Kasumi-1 (cell line): ENCODE measurements at places on chromosomes 13 and 19.

- DNase-seq = no peak
Measured at GRCh38 chr19:12695997-12696365, 450 bp downstream of the FBXW9 start.

DNA sequence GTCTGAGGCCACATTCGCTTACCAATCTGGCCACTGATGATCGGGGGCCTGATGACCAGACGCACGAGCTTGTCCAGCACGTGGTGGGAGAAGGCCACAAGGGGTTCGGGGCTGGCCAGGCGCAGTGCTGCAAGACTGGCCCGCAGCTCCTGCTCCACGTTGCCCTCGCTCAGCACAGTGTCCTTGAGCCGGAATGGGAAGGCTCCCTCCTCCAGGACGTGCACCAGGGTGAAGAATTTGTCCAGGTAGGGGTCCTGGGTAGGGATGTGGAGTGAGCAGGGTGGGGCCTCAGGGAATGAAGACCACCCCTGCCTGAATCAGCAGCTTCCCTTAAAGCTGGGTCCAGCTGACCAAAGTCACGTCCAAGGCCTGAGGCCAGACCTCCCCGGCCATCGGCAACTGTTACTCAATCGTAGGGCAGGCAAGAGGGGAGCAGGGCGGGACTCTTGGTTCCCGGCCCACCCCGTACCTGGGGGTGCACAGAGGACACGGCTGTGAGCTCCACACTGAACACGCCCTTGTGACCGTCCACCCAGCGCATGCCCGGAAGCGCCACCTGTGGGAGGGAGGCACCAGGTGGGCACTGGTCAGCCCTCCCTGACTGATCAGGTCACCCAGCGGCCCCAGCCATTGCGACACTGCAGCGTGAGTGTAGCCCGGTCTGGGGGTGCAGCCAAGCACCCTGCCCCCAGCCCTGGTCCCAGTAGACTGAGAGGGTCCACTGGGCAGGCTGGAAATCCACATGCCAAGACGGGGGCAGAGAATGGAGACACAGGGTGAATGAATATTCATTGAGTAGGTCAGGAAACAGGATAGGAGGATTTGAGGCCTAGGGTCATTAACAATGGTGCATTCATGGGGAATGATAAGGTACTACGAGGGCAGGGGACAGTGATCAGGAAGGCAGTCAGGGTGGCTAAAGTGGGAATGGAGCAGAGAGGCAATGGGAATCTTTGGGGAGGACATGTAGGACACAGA is 2.8 kb upstream of the ANGPTL8 start:
- DNase-seq = no peak

DNA sequence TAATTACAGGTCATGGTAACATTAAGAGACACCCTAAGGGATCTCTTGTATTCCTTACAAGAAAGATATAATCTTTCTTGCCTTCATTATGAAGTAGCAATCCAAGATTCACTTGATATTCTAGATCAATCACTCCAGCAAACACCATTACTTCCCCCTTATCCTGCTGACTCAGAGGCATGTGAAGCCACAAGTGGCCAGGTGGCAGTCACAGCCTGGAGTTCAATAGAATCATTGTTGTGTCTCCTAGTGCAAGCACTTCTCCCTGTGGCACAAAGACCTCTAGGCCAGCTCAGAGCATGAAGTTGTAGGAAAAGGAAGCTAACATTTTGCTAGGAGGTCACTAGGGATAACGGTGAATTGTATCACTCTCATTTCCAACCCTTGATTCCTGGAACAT is 864.3 kb upstream of the ATXN8OS start:
- DNase-seq = peak; percentile 6

DNA sequence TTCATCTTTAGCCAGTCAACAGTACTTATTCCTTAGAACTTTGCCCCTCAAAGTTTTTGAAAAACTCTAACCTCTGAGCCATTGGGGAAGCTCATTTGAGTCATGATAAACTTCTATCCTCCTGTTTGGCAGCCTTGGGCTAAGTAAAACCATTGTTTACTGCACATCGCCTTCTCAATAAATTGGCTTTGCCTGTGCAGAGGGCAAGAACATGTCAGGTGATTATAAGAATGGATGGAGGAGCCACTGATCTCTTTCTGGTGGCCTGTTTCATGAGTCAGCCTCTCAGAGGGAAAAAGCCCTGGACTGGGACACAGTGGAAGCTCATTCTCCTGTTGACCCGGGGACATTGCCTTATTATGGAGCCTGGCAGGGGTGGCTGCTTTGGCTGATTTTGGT is 19.4 kb upstream of the PSG4 start:
- DNase-seq = no peak

DNA sequence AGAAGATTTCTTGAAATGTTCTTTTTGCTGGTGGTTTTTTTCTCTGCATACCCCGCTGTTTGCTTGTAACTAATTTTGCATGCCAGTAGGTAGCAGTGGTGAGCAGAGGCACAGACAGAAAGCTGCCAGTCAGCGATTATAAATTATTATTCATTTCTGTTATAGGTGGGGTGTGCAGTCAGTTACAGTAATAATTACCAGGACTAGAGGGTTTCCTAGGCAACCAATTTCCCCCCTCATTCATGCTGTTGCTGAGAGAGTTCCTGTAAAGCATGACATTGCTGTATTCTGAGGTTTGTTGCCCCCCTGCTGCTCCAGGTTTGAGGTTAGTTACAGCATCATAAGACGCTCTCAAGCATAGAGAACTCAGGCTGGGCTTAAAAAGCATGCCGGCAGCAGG is 104.5 kb downstream of the URI1 start:
- peak; percentile 57 for DNase-seq

- DNase-seq = peak; percentile 89
Measured at GRCh38 chr19:8321067-8321985, at the start of the genes NDUFA7 and RPS28. NDUFA7 (minus strand) TSS chr19:8321375; CDS start chr19:8321358, 17 bp downstream. RPS28 (plus strand) TSS chr19:8321496; CDS start chr19:8321531, 35 bp downstream.

- DNase-seq = no peak
Measured at GRCh38 chr19:35332817-35333216, 3.8 kb downstream of the CD22 start.

DNA sequence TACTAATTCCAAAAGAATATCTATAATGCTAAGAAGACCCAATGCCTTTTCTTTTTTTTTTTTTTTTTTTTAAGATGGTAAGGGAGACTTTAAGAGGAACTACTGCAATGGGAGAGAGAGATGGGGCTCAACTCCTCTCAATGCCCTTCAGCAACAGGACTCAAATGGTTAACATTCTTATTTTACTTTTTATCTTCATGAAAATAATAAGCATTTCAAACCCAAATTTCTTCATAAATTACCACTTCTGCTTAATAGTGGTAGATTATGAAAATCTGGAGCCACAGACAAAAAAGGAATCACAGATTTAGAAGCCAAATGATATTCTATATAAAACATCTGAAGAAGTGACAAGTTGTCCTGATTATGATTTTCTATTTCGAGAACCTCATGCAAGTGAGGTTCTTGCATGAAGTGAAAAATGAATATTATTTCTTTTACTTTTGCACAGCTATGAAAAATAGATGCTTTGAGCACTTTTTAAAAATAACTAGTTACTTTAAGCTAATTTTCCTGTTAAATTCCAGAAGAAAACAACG is 74.2 kb downstream of the SERP2 start:
- DNase-seq = no peak

DNA sequence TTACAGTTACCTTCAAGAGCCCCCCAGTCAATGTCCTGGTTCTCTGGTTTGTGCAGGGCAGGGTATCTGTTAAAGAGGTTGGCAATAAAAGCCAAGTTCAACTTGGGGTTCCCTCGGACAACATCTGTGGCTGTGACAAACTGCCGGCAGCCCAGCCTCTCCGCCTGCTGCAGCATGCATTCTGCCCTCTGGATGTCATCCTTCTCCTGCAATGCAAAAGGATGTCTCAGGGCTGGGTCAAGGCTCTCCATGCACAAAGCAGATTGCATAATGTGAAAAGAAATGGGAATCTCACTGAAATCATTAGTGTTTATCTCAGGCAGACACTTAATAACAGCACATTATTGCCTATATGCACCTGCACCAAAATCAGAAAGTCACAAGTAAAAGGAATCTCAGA is 35.1 kb downstream of the LCP1 start:
- no peak for DNase-seq

GRCh38 chr13:77767413-77767812 is 69.9 kb downstream of the SLAIN1 start:
- peak; percentile 91 for DNase-seq

DNA sequence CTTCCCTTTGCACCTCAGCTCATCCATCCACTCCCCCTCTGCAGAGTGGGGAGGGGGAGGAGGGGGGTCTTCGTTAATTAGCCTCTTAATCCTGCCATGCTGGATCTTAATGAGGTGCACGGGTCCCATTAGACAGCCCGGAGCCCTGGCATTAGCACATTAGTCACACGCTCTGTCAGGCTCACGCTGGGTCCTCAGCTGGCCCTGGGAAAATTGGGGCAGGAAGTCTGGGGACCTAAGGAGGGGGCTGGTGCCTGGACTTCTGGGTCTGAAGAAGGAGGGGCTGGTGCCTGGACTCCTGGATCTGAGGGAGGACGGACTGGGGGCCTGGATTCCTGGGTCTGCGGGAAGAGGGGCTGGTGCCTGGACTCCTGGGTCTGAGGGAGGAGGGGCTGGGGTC is 444 bp upstream of the NCCRP1 start:
- no peak for DNase-seq

DNA sequence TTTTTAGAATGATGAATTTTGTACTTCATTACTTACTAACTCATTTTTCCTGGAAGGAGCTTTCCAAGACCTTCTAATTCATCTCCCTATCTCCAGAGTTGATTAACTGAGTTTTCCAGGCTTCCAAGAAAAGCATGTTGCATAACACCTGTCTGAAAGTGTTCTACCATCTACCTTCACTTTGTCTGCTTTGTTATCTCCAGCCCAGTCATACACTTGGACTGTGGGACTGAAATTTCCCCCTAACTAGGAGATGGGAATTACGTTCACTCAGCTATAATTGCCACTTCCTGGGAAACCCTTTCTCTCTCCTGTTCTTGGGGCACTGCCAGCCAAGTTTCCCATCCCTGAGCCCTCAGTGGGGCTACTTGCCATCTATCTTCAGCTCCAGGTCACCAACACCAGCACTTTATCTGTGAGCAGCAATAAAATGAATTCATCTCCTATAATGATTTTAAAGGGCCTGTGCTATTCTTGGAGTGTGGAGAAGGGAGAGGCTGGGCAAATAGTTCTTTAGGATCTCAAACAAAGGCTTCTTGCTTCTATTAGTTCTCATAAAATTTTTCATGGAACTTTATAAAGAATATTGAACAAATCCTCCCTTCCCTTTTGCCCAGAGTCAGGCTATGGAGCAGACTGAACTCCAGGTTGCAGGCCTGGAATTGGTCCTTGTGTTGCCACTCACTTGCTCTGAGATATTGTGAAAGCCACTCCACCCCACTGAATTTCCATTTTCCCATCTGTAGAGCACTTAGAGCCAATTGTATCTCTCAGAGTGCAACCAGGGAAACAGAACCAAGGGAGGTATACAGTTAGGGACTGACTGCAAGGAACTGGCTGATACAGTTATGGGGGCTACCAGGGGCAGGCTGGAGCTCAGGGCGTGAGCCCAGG is 17.8 kb upstream of the ATP12A start:
- DNase-seq = no peak

GRCh38 chr13:31773538-31773937 is 34.2 kb downstream of the RXFP2 start:
- DNase-seq = no peak

GRCh38 chr13:109724603-109725002 is 61.8 kb downstream of the IRS2 start:
- DNase-seq = no peak

- DNase-seq = no peak
Measured at GRCh38 chr19:3844596-3844995, 24.2 kb downstream of the ZFR2 start.

DNA sequence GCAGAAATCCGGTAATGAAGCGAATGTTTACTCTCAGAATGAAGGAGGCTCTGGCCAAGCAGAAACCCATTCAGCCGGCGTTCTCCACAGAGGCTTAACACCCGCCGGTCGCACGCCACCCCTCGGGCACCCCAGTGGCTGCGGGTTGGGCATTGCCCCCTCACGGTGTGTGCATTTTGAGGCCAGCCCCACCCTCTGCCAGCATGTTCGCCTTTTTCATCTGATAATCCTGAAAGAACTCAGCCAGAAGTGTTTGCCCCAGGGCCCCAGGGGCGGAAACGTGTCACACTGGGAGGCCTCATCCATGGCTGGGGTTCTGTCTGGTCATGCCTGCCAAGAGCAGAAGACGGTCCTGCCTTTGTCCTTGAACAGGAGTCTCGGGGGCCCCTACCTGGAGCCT is 34.2 kb downstream of the COMP start:
- peak; percentile 26 for DNase-seq

- DNase-seq = peak; percentile 35
Measured at GRCh38 chr19:19259741-19260140, 13.4 kb downstream of the TM6SF2 start.

DNA sequence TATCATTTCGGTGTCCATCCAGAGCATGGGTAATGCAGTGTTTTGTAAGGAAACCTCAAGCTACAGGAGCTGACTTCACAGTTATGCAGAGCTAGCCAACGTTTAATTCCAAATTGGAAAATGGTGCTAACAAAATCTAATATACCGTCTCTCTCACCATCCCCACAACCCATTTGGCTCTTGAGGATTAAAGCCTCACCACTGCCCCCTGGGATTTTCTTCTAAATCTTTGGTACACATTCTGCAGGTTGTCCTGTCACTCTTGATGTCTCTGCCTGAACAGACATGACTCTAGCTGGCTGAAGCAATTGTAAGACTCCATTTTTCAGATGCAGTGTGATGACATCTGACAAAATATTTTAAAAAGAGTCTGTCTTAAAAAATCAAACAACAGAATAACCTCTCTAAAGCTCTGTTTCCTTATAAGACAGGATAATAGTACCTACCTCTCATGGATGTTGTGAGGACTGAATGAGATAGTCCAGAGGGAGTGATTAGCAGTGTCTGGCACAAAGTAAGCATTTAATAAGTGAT is 451.8 kb downstream of the SUCLA2 start:
- DNase-seq = no peak

- no peak for DNase-seq
Measured at GRCh38 chr19:54355675-54356074, 9.1 kb downstream of the LAIR1 start.

- no peak for DNase-seq
Measured at GRCh38 chr13:77749344-77749880, 51.9 kb downstream of the SLAIN1 start.

GRCh38 chr13:59319276-59319675 is 844.5 kb downstream of the DIAPH3 start:
- no peak for DNase-seq
